ENCODE measurements at places on chromosomes 3 and 15.

GRCh38 chr3:133375403-133375745 lies 24.5 kb upstream of the BFSP2 start:
- no peak for DNase-seq

DNA sequence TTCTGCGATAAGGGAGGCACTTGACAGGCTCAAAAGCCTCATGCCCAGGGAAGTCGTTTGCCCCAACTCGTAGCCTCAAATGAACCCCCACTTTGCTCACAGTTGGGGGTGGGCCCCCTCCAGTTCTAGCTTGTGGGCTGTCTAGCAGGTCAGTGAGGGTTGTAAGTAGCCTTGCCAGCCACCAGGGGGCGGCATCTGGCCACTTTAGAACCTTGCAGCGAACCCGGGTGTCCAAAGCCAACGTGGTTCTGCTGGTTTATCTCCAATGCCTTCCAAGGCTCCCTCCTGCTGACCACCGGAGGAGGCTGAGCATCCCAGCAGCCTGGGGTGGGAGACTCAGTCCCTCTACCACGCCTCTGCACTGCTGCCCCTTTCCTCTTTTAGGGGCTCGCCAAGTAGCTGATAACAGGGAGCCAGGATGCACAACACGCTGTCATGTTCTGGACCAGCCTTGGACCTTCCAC lies 9.2 kb upstream of the RBSN start:
- DNase-seq: peak; percentile 51

DNA sequence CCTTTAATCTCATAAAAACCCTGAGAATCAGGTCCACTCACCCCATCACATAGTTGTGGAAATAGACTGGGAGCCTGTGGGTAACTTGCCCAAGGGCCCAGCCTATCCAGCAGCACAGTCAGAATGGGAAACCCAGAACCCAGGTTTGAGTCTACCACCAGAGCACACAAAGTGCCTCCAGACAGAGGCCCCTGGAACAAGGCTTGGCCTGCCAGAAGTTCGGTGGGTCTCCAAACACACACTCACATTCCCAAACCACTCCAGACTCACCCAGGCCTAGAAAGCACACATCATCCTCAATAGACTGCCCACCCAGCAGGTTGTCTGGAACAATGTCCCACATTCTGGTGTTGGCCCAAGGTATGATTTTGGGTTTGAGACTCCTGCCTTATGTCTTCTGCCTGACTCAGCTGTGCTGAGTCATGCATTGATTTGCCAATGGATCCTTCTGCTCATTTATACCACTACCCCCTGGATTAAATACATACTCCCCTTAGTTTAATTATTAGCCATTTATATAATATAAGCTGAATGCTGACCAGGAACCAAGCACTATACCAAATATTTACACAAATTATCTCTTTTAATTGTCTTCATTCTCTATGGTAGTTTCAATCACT lies 4.5 kb downstream of the SLC12A8 start:
- DNase-seq: no peak

DNA sequence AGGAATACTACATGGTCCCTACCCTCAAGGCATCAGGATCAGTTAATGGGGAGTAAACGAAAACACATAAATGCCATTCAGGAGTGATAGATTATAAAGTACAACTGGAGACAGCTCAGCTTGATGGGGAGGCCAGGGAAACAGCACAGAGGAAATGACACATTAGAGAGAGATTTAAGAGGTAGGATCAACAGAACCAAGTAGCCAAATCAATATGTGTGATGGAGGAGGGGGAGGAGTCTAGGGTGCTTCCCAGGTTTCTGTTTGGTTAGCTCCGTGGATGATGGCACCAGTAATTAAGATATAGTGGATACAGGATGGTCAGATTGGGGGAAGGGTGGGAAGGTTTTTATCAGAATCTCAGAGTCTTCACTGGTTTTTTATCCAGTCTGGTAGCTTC lies 229.5 kb upstream of the ROPN1 start:
- no peak for DNase-seq

- DNase-seq: no peak
Observed at GRCh38 chr3:45087155-45087554, 59.0 kb downstream of the CDCP1 start.

DNA sequence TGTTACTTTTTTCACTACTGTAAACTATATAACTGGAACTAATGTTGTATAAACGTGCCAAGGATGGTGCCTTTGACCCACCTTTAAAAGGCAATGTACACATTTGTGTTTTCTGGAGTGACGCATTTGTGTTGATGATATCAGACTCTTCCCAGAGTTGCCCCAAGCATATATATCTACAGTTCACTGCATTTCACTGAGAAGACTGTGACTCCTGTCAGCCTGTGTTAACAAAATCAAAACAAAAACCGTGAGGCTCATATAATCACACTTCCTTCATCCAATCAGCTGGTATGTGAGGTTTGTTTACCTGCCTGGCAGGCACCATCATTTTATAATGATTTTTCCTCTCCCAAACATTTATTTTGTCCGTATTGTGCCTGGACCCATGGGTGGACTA lies 117.6 kb upstream of the ROBO1 start:
- no peak for DNase-seq

- DNase-seq: no peak
Observed at GRCh38 chr3:34292605-34293300, 494.3 kb downstream of the PDCD6IP start.

- no peak for DNase-seq
Observed at GRCh38 chr3:1087066-1087560, 5.7 kb upstream of the CNTN6 start.

- no peak for DNase-seq
Observed at GRCh38 chr3:169667166-169668071, 3.9 kb upstream of the MECOM start.

GRCh38 chr15:80984856-80985255 lies 4.8 kb downstream of the MESD start:
- no peak for DNase-seq

- DNase-seq: no peak
Observed at GRCh38 chr3:158272081-158272480, 162.2 kb downstream of the RSRC1 start.

DNA sequence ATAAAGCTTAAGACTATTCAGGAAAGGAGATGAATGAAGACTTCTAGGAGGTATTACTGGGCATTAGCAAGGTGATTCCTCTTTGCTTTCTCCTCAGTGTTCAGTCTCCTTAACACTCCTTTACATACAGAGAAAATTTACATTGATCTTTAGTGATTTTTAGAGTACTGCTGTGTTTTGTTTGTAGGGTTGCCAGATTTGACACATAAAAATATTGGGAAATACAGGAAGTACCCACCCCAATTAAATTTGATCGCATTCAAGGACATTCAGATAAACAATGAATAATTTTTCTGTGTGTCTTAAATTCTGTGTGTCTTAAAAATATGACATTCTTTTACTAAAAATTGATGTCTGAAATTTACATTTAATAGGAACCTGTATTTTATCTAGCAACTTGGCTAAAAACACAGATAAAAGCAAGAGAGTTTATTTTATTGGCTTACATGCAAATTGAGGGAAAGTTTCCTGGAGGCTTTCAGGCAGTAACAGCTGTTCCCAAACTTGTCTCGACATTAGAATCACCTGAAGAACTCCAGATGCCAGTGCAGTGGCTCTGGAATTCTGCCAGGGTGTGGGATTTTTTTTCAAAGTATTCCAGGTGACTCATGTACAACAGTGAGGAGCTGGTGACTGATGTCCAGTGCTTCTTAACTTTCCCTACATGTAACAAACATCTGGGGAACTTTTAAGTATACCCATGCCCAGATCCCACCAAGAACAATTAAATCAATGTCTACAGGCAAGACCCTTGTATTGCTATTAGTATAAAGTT lies 23.4 kb upstream of the PLOD2 start:
- no peak for DNase-seq

GRCh38 chr15:64096668-64097384 lies 1.0 kb downstream of the SNX1 start:
- DNase-seq: no peak

GRCh38 chr15:59722476-59722875 lies 33.4 kb upstream of the BNIP2 start:
- no peak for DNase-seq

DNA sequence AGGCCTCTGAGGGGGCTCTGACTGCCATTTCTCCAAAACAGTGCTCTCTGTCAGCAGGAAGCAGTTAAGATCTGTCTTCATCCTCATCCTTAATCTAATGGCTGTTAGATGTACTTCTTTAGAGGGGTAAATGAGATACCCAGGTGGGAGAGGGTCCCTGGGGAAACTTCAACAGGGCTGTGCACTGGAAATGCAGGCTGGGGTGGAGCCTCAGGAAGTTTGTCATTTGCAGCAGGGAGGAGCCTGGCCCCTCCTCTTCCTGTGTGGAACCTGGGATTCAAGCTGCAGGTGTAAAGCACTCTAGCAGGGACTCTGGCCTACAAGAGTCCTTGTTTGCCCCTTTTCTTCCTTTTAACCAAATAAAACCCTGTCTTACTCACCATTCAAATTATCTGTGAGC lies 1173.6 kb downstream of the OTOL1 start:
- no peak for DNase-seq

- no peak for DNase-seq
Observed at GRCh38 chr3:74661672-74662071, 47.2 kb upstream of the CNTN3 start.

DNA sequence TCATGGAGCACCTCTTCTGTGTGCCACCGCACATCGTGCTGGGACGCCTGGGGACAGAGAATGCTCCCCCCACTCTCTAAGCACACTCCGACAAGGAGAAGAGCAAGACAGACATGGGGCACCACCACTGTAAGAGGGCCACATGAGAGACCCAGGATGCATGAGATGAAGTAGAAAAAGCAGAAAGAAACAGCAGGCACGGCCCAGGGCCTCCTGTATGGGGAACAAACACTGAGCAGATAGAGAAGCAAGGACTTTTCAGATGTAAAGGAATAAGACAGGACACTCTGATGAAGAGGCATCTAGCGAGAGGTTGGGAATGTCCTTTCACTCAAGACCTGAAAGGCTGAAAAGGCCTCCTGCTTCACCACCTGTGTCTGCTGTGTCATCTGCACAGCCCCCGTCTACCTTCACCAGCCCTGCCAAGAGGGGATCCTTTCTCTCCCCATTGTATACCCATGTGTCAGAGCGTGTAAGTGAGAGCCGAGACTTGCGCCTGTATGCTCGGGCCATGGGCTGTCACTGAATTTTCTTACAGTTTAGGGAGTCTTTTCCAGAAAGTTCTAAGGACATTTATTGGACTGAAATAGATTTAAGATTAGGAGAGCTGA lies 125.6 kb downstream of the LRRK1 start:
- DNase-seq: no peak

DNA sequence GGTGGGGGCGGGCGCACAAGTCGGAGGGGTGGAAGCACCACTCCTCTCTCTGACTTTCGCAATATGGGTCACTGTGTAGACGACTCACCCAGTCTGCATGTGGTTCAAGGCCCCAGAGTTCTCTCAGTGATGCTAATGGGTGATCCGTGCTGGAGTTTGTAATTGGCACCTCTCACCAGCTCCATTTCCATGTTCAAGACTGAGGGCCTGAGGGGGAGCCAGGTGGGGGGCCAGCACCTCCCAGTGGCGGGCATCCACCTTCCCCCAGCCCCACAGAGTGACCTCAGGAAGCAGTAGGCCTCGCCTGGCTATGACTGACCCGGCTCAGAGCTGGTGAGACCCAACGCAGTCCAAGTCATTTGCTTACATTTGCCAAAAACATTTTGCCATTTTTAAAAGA lies 230.0 kb upstream of the ST8SIA2 start:
- no peak for DNase-seq

DNA sequence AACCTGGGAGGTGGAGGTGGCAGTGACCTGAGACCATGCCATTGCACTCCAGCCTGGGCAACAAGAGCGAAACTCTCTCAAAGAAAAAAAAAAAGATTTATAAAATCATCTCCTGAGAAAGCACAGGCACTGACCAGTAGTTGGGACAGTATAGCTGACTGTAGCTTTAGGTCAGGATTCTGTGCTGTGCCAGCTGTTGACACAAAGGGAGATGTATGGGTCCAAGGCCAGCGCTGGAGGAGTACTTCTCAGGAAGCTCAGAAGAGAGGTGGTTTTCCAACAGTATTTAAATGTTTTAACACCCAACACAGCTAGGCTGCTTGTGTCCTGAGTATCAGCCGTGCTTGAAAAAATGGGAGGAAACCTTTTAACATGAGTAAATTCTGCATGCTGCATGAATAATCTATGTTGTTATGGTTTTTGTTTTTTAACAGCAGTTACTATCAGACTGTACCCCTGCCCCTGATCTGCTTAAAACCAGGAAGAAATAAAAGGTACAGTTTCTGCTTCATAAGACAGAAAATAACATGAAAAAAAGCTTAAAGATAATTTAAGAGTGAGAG lies 6.5 kb downstream of the RAMAC start:
- no peak for DNase-seq

GRCh38 chr3:48405343-48405881 lies 24.5 kb downstream of the PLXNB1 start:
- no peak for DNase-seq

DNA sequence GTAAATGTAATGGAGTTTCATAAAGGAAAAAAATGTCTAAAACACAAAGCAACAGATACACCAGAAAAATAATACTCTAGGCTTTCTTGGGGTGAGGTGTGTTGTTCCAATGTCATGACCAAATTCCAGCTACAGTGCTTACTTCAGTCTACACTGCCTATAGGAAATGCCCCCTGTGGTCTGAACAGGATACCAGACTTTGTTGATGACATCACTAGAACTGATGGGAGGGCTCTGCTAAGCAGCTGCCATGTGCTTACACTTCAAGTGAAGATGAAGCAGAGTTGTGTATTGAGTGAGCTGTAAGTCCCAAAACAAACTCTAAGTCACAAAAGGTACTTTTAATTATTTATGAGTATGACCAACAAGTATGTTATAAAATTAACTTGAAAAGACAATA lies 456.1 kb upstream of the IL12A start:
- no peak for DNase-seq

GRCh38 chr3:149487598-149488197 lies 13.2 kb downstream of the TM4SF4 start:
- no peak for DNase-seq

DNA sequence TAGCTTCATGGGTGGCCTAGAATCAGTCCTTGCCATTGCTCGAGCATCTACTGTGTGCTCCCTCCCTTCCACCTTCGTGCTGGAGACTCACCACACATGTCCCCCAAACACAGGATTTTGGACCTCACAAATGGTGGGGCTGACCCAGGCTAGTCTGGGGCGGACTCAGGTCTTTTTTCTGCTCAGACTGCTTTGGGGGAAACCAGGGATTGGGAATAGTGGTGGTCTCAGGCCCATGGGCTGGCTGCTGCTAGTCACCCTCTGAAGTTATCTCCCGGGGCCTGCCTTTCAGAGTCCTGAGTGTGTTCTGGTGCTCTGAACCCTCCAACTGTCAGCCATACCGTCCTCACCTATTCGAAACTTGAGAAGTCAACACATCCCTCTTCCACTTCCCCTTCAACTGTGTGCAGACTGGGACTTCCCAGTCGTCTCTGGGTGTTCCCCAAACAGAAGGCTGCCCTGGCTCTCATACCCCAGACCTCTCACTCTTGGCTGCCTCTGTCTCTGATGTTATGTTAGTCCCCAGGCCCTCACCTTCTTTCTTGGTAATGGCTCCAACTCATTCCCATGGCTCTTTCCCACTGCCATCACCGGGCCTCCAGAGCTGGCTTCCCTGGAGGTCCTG lies 46.0 kb downstream of the PPCDC start:
- DNase-seq: no peak

Data from stimulated activated CD8-positive, alpha-beta memory T cell treated with anti-CD3 and anti-CD28 coated beads, Interleukin-7, amount 100 ng/mL, for 48 hours (primary cell).